ENCODE measurements at places on chromosomes 3 and 15.

- DNase-seq, result no peak
Observed at GRCh38 chr15:87569581-87569980, 687.0 kb downstream of the NTRK3 start.

DNA sequence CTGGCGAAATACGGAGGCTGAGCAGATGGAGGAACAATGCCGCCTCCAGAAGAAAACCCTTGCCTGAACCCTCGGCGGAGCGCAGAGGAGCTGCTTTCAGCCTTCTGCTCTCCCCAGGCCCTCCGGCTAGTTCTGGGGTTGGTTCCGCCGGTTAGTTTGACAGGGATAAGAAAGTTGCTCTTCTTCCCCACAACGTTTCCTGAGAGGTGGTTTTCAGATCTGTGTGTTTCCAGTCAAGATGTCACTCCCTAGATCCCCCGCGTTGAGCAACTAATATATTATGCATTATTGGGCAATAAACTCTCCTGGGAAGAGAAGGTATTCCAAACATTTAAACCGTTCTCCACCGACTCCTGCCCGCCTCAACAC lies 551 bp downstream of the NLGN1 start:
- DNase-seq, result no peak

DNA sequence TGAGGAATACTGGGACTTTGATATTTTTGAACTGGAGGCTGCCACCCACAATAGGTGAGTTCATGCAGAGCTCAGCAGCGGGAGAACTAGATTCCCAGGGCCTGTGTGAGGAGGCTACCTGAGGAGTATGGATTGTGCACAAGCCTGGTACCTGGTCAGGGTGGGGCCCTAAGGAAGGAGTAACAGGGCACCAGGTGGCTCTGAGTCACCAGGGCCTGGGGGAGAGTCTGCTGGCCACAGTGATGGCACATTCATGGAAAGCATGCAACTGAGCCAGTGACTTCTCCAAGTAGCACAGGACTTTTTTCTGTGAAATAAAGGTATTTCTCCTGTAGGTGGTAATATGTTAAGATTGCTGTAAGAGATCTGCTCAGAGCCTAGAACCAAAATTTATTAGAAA lies 134.4 kb downstream of the PDE8A start:
- no peak for DNase-seq

DNA sequence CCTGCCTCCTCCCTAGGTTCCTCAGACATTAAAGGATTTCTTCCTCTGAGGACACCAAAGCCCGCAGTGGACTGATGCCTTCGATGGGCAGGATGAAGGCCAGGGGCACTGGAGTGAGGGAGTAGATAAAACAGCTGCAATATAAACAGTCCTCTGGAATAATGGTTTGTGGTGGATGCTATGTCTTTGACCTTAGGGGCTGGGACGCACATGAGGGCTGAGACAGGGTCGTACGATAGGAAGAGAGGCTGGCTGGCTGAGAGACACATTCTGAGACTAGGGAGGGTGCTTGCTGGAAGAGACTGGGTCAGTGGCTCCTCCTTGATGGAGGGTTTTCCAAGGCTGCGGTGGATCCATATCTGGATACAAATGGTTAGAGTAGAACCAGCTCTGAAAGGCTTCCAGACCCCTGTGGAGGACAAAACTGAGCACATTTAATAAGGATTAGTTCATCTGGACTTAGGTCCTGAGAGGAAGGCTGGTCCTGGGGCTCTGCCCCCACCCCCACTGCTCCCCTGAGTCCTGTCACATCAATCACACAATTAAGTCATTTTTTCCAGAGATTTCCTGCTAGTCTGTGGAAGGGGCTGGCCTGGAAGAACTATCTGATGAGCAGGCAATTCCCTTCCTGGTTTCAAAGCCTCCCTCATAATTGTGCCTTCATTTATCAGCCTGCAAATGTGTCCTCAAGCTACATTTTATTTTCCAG lies 15.8 kb downstream of the TBC1D21 start:
- no peak for DNase-seq

GRCh38 chr3:51675201-51675611 lies 4.2 kb downstream of the TEX264 start:
- no peak for DNase-seq

GRCh38 chr3:39378088-39378487 lies 5.1 kb upstream of the SLC25A38 start:
- peak; percentile 42 for DNase-seq

GRCh38 chr3:8348076-8348475 lies 153.5 kb upstream of the LMCD1 start:
- no peak for DNase-seq

GRCh38 chr3:34229876-34230275 lies 431.4 kb downstream of the PDCD6IP start:
- no peak for DNase-seq

GRCh38 chr15:60788692-60789103 lies 309.8 kb upstream of the ICE2 start:
- no peak for DNase-seq

DNA sequence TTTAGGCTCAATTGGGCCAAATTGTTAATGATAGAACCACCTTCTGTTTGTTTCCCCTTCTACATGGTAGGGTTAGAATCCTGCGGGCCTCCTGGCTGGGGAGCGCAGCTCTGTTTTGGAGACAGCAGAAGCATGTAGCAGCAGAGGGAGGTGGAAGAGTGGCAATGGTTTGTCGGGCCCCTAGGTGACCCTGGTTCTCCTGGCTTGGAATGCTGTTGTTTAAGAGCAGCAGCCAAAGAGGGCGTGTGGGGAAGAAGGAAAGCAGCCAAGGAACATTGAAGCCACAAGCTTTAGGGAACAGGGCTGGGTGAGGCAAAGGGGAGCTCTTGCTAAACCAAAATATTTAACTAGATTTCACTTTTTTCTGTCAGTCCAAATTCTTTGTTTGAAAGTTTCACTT lies 213.7 kb upstream of the NR2E3 start:
- DNase-seq, result no peak

- DNase-seq, result no peak
Observed at GRCh38 chr15:83112233-83112955, 4.9 kb downstream of the TM6SF1 start.

DNA sequence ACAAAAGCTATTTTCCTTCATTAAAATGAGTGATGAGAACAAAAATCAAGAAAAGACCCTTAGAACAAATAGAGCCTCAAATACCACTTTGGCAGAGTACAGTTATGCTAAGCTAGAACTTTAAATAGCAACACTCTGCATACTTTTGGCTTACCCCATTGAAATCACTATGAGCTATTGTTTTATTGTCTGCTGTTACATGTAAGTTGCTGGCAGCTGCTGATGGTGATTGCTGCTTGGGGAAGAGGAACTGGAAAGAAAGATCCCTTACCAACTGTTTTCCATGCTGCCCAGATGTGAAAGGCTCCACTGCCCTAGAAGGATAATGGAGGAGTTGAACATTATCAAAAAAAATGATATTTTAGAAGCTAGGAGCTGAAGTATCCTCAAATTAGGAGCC lies 135.4 kb downstream of the SYNPR start:
- no peak for DNase-seq

GRCh38 chr3:127363891-127364290 lies 76.0 kb upstream of the PRR20G start:
- no peak for DNase-seq

- DNase-seq, result no peak
Observed at GRCh38 chr3:9077029-9077428, 113.8 kb upstream of the RAD18 start.

- no peak for DNase-seq
Observed at GRCh38 chr3:114887806-114888205, 259.3 kb downstream of the ZBTB20 start.

DNA sequence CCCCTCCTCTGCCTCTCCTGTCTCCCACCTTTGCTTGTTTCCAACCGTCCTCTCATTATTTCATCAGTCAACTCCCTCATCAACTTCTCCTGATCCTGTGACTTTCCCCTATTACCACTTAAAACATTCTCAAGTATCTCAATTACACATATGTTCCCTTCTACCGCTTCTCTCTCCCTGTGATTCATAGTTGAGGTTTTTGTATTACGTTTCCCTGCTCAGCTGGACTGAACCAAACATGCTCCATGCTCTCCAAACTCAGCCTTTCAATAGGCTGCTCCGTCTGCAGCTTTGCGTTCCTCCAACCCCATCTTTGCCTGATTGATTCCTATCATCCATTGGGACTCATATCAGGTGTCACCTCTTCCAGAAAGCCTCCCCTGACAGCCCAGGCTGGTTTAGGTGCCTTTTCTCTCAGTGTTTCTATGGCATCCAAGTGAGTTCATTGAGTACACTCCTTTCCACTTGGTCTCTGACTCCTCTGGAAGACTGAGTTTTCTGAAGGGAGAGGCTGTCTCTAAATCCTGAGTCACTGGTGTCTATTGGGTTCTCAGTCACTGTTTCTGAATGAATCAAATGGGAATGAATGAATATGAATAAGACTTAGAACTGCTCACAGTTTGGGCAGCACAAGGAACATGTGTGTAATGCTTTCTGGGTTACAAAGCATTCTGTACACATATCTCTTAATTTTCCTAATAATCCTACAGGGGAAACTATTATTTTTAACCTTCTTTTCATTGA lies 56.4 kb downstream of the PLD1 start:
- DNase-seq, result no peak

Measured in stimulated activated CD8-positive, alpha-beta memory T cell treated with anti-CD3 and anti-CD28 coated beads, Interleukin-15, amount 100 ng/mL, for 4 hours (primary cell).